ENCODE measurements at places on chromosomes 4 and X.
A peak's percentile ranks its signal among the peaks of the same experiment; 100 is the strongest.

DNA sequence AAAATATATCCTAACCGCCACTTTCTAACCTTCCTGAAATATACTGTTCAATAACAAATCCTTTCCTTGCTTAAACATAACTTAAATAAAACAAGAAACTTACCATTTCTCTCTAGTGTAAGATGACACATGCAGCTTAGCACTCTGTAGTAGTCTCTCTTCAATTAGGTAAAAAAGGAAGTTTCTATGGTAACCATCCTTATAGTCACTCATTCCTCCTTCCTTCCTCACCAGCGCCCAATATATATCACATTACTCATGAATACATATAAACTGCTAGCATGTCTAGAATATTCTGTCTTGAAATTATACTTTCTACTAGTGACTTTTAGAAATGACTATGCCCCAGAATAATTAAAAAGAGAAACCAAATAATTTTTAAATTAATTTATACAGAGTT lies 112.2 kb downstream of the SNCA start:
- no peak for DNase-seq

DNA sequence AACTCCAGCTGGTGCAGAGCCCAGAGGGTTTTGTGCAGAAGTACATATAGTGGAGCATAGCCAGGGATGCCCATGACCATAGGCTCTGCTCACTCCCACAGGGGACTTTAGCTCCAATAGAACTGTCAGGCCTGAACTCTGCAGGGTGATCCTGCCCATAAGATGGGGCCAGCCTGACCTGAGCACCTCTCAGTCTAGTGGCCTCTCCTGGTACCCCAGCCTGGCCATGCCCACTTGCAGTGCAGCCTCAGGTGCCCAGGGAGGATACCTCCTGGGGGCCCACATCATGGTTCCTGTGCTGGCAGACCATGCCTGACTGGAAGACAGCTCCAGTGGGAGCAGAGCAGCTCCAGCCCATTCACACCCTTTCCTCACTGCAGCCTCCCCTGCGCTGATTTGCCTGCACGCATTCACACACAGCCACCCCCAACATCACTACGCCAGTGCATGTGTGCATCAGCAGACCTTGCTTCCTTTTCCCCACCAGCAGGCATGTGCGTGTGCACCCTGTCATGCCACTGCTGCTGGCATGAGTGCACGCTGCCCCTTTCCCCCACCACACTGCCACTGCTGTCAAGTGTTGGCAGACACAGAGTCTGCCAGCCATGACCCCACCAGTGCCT lies 53.0 kb upstream of the MMAA start:
- no peak for DNase-seq

DNA sequence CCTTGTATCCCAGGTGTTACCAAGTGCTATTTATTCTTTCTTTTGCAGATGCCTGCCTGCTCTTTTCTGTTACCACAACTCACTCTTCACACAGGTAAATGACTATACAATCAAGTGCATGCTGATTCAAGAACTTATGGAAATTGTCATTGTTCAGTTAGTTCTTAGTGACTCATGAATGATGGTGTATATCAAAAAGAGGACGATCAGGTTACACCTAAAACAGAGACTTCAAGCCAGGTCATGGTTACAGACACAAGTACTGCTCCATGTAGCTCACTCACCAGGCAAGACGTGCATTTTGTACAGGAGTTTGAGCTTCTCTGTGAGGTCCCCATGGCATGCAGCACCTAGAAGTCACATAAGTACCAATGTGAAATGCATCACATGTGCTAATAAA lies 59.3 kb upstream of the UCP1 start:
- DNase-seq: no peak

DNA sequence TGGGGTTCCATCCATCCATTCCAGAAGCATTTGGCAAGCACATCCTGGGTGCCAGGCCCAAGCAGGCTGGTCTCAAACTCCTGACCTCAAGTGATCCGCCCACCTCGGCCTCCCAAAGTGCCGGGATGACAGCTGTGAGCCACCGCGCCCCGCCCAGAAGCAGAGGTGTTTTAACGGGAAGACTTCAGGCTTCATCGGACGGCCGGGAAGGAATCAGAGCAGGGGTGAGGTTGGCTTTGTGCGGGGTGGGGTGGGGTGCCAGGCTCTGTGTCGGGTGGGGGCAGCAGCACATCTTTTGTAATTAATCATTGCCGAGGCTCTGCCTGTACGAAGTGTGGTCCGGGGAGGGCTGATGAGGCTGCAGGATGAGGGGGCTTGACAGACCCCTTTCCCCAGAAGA lies 5.1 kb upstream of the SLC25A6 start:
- peak; percentile 40 for DNase-seq

DNA sequence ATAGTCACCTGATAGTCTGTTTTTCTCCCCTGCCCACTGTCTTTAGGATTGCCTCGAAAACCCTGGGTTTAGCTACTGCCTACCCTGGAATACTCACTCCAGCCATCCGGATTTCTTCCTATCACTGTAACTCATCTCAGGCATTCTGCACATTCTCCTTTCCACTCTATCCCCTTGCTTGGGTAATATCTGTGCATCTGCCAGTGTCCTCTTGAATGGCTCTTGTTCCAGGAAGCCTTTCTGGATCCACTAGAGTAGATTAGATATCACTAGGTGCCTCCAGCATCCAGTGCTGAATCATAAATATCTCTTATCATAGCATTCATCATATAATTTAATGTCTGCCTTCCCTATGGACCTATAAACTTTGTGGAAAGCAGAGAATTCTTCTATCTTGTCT lies 17.1 kb upstream of the GALNT7 start:
- no peak for DNase-seq

DNA sequence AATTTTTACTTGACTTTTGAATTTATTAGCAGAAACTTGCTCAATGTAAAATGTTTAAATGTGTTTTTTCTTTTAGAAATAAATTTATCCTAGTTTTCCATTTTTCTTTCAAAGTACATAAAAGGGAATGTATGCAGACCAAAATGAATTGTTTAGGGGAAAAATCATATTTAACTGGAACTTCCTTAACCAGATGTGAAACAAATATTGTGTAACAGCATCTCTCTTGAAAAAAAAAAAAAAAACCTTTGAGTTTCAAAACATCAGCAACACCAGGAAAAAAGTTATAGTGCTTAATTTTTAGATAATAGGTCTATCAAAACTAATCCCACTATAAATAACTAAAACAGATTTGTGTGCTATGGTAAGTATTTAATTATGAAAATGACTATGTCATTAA lies 14.5 kb upstream of the CCNA2 start:
- no peak for DNase-seq

DNA sequence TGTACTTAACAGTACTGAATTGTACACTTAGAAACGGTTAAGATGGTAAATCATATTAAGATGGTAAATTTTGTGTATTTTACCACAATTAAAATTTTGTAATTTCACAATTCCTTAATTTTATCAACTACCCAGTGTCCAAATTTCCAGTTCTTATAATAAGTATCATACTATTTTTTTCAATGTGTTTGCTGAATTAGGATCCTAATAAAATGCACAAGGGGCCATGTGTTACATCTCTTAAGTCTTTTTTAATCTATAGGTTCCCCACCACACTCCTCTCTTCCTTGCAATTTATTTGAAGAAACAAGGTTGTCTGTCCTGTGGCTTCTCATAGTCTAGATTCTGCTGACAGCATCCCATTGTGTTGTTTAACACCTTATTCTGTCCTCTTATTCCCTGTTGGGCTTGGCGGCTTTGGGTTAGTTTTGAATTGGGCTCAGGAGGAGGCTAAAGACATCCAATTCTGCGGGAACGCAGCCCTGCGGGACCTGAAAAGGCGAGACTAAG lies 533 bp upstream of the SYAP1 start:
- DNase-seq: no peak

DNA sequence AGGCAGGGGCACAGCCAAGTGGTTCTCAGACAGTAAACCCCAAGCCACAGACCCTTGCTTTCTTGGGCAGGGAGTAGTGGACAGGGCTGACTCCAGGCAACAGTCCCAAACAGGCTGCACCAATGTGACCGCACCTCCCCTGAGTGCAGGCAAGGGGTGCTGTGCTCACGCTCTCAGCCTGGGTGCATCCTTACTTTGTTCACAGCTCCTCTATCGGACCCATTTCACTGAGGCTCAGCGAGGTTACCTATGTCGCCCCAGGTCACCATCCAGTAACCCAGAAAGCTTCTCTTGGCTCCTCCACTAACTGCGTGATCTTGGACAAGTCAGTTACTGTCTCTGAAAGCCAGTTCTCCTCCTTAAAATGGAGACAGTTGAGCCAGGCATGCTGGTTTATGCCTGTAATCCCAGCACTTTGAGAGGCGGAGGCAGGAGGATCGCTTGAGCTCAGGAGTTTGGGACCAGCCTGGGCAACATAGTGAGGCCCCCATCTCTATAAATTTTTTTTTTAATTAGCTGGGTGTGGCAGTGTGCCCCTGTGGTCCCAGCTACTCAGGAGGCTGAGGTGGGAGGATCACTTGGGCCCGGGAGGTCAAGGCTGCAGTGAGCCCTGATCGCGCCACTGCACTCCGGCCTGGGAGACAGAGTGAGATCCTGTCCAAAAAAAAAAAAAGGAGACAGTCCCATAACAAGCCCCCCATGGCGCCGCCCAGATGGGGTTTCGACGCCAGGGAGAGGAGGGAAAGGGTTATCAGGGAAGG lies 823 bp upstream of the MAN2B2 start:
- DNase-seq: no peak

- peak; percentile 50 for DNase-seq
These were observed 8.9 kb upstream of the NAP1L5 start for GRCh38 chr4:88706574-88706973.

GRCh38 chrX:152136312-152136711 lies 2.1 kb downstream of the MAGEA10 start:
- no peak for DNase-seq

DNA sequence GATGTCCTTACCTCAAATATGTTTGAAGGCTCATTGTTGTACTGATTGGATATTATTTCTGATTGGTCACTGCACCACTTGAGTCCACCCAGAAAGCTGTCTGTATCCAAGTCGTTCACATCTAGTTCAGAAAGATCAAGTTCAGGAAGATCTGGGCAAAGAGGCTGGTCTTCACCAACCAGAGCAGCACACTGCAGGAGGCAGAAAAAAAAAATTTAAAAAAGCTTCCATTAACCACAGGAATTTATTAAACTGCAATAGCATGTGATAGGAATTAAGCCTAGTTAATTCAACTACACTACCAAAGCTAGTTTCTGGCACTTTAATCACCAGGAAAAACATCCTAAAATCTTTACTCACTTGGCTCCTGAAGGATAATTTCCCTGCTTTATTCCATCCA lies 5.1 kb downstream of the PPARGC1A start:
- DNase-seq: no peak

- no peak for DNase-seq
These were observed 469.8 kb upstream of the CPEB2 start for GRCh38 chr4:14532436-14532835.

DNA sequence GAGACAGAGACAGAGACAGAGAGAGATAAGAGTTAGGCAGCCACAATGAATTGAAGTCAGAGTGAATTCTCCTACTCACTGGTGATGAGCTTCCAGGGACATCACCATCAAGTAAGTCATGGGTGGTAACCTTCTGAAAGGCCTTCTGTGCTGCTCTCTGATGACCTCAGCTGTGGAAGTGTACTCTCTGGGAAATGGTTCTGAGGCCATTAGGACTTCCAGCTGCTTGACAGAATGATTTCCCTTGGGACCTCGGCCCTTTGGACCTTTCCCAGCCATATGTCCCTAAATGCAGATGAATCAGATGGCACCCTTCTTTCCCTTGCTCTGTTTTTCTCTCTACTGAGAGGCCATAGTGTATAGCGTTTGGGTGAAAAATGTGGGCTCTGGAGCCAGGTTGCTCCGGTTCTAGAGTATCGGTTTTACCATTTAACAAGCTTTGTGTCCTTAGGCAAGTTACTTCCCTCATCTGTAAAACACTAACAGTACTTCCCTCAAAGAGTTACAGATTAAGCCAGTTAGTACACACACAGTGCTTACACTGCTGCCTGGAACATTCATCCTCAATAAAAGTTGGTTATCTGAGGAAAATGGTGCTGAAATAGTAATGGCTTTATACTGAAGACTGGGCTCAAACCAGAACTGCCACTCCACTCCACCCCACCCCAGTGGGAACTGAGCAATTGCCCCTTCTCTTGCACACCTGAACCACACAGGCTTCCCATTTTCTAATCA lies 7.6 kb downstream of the SEPTIN11 start:
- DNase-seq: peak; percentile 31

GRCh38 chrX:2664502-2664901 lies 26.6 kb upstream of the CD99 start:
- DNase-seq: peak; percentile 43

- DNase-seq: peak; percentile 35
These were observed 69.5 kb upstream of the ANK2 start for GRCh38 chr4:112979881-112980421.

DNA sequence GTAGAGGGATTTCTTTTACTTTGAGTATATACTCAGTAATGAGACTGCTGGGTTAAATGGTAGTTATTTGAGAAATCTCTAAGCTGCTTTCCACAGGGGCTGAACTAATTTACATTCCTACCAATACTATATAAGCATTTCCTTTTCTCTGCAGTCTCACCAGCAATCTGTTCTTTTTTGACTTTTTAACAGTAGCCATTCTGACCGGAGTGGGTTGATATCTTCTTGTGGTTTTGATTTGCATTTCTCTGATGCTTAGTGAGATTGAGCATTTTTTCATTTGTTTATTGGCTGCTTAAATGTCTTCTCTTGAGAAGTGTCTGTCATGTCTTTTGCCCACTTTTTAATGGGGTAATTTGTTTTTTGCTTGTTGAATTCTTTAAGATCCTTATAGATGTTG lies 43.3 kb downstream of the SPCS3 start:
- no peak for DNase-seq

GRCh38 chrX:1398431-1399340 lies 6.8 kb upstream of the SLC25A6 start:
- DNase-seq: peak; percentile 43

DNA sequence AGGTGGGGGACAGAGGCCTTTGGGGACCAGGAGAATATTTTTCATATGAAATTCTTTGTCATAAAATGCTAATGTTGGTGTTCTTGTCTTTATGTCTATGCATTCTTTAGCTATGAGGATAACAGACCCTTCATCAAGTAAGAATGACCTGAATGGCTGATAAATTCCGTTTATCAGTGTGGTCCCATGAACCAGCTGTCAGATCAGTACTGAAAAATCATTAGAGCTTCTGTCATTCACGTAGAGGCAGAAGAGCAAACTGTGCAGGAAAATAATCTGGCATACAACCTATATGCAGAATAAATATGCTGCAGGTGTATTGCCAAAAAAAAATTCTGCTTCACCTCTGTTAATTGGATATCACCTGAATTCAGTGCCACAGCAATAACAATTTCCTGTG lies 828.6 kb downstream of the ADGRL3 start:
- DNase-seq: no peak

DNA sequence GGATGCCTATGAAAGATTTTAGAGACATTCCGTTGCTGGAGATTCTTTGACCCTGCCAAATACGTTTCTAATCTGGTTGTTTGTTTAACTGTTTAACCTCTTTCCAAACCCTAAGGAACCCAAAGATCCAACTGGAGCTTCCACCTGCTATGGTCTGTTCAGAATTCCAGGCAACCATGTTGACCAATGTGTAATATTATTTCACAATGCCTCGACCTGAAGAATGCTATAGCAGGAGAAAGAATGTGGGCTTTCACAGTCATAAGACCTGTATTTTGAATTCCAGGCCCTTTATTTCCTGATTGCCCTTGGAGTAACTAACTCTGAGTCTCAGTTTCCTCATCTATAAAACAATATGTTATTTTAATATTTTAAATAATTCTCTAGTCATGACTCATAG lies 90.8 kb downstream of the COL25A1 start:
- no peak for DNase-seq

All from right cardiac atrium (tissue), 5 donors.